ENCODE measurements at places on chromosomes 7 and 10. TPM values are rescaled to one million over a fixed set of nuclear protein-coding genes. Genes with fewer than 3 reads are reported as not detected.

GRCh38 chr10:130360826-130361311 is 224.7 kb downstream of the GLRX3 start:
- no peak for DNase-seq
- no peaks in the 10 kb centered on the region for H3K36me3 ChIP-seq
- no peak overlapping the region for H3K27ac ChIP-seq
- H3K4me3 ChIP-seq: no peak overlapping the region

DNA sequence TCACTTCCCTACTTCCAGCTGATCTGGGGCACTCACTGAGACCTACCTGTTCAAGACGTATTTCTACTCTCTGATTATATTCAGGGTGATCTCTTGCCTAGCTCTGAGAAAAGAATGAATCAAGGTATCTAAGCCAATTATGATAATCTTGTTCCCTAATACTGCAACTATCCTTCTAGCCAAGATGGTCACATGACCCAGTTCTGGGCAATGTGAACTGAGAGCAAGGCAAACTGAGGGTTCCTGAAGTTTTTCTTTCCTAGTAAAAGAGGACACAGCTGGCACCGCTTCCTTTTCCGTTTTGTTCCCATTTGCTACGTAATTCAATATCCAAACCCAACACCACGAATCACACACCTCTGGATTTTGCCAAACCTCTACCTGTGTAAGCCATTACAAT is 5.9 kb upstream of the GPAM start:
- no peak overlapping the region for H3K27ac ChIP-seq
- peaks cover under 1% of the 10 kb centered on the region for H3K4me1 ChIP-seq
- H3K36me3 ChIP-seq: no peaks in the 10 kb centered on the region

DNA sequence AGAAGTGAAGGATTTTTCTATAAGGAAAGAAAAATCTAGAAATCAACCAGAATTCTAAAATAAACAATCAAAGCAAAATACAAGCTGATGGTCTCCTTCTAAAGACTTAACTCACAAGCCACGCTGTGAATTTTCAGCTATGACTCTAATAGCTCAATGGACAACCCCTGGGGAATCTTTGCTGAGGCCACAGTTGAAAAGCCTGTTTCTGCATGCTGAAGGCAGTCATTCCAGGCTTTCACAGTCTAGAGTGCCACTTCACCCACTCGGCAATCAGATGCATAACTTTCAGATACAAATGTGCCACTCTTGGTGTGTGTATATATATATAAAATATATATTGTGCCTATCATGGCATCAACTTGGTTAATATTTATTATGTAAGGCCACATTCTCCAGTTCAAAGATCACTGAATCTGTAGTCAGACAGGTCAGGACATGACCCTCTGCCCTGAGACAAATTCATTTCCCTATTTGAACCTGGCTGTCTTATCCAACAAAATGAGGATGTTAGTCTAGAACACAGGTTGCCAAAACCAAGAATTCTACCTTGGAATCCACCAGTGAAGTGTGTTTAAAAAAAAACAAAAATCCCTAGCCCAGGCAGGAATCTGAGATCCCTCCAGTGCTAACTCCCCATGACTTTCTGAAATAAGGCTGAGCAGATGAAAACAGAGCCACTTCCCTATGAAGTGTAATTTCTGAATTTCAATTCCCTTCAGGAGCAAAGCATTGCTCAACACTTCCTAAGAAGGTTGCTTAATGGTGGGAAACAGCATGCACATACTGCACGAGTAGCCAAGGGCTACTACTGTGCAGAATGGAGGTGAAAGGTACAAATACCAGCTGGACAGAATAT is 9.9 kb downstream of the LIPA start:
- no peak overlapping the region for H3K27ac ChIP-seq
- no peaks in the 10 kb centered on the region for H3K36me3 ChIP-seq
- H3K27me3 ChIP-seq: no peaks in the 10 kb centered on the region
- peaks cover 13% of the 10 kb centered on the region for H3K4me1 ChIP-seq

BTBD16 gene
- total RNA-seq: not detected

GPC2 gene
- total RNA-seq: 4.4 TPM

Measured in SJSA1 (cell line).